ENCODE measurements at places on chromosomes 3 and 15.

GRCh38 chr3:86381247-86381646 is 609.7 kb downstream of the VGLL3 start:
- no peak for DNase-seq

- no peak for DNase-seq
Measured at GRCh38 chr3:39423436-39423970, 17.0 kb downstream of the RPSA start.

DNA sequence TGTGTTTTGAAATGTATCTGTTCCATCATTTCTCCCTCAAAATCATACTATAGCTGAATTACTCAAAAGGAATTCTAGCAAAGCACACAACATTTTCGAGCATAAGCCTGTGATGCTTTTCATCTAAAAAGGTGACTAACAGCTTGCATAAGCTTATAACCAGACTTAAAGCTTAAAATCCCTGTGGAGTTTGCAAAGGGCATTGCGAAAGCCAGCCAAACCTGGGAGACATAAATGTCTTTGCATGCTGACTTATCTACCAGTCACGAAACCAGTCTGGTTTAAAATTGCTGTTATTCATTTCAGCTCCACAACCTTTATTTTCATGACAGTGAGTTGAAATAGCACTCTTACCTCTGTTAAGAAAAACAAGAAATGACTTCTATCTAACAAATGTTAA is 35.6 kb upstream of the LIPC start:
- no peak for DNase-seq

DNA sequence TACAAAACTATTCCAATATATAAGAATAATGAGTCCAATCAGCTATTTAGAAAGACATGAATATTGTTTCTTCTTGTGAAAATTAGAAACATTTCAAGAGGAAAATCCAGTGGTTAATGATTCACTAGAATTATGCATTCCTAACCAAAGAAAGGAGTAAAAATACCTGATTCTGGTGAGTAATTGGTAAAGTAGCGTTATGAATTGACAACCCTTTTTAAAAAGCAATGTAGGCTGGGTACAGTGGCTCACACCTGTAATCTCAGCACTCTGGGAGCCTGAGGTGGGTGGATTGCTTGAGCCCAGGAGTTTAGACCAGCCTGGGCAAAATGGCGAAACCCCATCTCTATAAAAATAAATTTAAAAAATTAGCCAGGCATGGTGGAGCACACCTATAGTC is 43.3 kb downstream of the TOPAZ1 start:
- DNase-seq: no peak

GRCh38 chr3:52154135-52155094 is at the start of gene POC1A:
Gene POC1A (minus strand): TSS chr3:52154423. CDS start chr3:52154372, 51 bp downstream.
- DNase-seq: peak; percentile 80

DNA sequence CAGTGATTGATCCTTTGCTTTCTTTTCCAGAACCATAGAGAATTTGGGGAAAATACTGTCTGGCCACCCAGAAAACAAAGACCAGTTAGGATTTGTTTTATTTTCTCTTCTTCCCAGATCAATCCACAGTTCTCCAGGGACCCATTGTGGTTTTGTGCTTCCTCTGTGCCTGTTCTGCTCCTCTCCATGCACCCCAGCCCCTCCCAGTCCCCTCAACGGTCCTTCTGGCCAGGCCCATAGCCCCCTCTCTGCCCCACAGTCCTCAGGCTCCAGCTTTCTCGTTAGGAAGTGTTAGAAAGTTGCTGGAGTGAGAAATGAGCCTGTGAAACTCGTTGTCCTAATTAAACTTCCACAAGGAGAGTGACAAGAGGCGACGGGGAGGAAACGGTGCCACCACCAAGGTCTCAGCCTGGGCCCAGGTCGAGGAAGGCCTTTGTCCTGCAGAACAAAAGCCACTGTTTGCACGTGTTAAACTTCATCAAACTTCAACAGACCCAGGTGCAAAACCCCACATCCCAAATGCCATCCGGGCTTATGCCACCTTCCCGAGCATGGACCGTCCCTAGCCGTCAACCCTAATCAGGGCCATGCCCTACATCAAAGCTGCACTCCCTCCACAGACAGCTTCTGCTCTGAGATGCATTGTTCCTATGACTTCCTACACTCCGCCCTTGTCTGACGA is 18.7 kb upstream of the ALDH1A3 start:
- no peak for DNase-seq

DNA sequence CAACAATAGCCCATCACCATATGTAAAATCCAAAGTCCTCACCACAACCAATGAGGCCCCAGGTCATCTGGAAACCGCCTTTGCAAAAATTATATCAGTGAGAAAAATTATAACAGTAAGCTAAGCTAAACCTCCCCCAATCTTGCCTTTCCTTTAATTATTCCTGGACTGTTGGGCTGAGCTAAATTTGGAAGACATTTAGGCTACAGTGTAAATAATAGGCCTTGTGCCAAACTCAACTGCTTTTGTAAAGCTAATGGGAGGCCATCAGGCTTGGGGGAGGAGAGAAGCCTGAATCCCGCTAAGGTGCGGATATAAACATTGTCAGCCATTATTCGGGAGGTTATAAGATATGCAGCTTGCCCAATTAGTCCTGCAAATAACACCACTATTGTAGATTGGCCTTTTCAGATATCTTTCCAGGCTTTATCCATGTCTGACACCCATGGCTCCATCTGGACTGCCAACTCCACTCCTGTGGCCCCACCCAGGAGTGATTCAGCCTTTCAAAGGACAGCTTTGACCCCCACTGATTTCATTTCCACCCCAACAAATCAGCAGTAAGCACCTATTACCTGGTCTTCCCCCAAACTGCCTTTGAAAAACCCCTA is 53.0 kb upstream of the CA12 start:
- no peak for DNase-seq

DNA sequence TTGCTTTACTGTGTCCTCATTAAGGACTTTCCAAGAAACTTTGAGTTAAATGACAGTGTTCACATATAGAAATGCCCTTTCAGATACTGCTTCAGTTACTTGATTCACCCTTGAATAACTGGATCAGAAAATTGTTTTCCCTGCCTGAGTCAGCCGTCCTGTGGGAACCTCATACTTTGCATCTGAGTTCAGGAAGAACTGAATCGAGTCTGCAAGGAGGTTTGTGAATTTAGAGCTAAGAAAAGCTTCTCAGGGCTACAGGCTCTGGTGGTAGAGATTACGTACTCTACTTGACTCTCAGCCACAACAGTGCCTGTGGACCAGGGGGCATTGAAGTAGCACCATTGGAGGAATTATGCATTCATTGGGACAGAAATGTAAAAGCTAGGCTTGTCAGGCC is 252.4 kb upstream of the C2CD4B start:
- no peak for DNase-seq

DNA sequence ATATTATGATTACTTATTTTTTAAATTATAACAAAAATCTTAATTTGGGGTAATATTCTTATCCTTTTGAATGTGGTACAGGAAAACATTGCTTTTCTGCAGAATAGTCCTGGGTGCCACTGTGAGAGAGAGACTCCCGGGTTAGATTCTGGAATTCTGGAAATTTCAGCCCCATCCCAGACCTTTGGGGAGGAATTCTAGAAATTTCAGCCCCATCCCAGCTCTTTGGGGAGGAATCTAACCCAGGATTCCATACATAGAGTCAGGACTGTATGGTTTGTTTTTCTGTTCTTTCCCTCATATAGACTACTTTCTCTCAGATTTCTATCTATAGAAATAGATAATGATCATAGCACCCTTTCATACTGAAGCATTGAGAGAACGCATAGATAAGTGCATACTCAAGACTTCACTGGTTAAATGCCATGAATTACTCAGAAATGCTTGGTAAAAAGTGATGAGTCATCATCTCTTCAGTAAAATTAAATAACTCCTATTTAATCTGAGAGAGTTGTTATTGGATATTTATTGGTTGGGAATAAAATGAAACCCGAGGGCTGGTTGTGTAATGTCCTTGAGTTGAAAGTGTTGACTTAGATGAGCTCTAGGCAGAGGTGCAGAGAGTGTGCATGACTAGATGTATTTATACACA is 8.3 kb downstream of the EIF2AK4 start:
- no peak for DNase-seq

- no peak for DNase-seq
Measured at GRCh38 chr3:81931265-81932251, 170.1 kb upstream of the GBE1 start.

DNA sequence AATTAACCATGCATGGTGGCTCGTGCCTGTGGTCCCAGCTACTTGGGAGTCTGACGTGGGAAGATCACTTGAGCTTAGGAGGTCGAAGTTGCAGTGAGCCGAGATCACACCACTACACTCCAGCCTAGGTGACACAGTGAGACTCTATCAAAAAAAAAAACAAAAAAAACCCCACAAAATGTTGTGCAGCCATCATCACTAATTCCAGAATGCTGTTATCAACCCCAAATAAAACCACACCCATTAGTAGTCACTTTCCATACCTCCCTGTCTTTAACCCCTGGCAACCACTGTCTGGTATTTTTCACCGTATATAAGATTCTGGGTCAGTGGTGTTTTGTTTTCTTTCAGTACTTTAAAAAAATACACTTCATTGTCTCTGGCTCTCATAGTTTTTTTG is 16.6 kb downstream of the HMCES start:
- DNase-seq: no peak

- DNase-seq: no peak
Measured at GRCh38 chr3:126696701-126697267, 7.3 kb upstream of the CHCHD6 start.

Measured in stimulated activated CD4-positive, alpha-beta T cell treated with anti-CD3 and anti-CD28 coated beads, Interleukin-1b, Interleukin-23, amount 100 ng/mL, for 4 hours (primary cell).